Activated CD4-positive, alpha-beta T cell treated with anti-CD3 and anti-CD28 coated beads for 4 hours (primary cell): ENCODE measurements at places on chromosomes 2 and 18.

GRCh38 chr2:222160944-222161343, 137.9 kb downstream of the PAX3 start:
- DNase-seq = no peak

GRCh38 chr18:36195427-36196122, 8.3 kb downstream of the MOCOS start:
- no peak for DNase-seq

DNA sequence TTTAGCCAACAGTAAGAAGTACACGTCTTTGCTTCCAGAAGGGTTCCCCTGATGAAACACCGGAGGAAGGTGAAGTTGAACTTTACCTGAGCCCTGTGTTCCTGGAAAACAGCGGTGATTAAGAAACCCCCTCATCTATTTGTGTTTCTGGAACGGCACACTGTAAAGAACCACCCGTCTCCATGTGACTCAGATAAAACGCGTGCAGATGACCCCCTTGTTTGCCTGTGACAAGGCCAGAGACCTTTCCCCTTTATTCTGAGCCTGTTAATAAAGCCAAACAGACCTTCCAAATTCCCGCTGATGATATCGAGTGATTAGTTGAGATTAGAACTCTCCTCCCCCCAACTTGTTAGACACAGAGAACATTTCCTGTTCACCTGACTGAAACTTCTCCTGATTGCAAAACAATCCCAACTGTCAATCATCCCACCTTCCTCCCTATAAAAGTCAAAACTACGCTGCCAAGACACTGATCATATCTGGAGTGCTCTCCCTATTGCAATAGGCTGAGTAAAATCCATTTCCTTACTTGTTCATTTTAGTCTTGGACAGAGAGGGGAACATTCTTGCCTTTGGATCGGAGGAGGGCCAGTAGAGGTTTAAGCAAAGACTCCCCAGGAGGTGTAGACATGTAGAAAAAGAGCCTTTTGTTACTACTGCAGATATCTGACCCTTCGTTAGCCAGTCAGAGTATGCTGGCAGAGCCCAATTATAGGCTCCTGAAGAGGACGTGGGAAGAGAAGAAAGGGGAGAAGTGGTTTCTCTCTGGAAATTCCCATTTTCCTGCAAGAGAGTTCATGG, 914 bp upstream of the IWS1 start:
- DNase-seq = no peak

DNA sequence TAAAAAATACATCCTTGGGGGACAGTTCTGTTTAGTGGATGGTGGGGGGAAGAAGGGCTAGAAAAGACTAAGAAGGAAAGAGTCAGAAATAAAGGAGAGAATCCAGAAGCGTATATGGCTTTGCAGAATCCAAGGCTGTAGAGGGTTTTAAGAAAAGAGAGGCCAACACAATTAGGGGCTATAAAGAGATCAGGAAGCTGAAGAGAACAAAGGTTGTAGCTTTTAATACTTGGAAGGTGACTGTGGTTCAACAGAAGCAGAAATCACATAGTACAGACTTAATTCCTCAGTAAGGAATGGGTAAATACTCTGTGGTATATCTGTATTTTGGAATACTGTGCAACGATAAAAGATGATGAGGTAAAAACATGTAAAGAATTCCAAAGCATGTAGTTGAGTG, 286.4 kb downstream of the AGPS start:
- no peak for DNase-seq

- no peak for DNase-seq
These were observed 587.2 kb upstream of the NXPH2 start for GRCh38 chr2:139367416-139367815.

- no peak for DNase-seq
These were observed 86.4 kb downstream of the LIMS1 start for GRCh38 chr2:108620656-108621055.

- no peak for DNase-seq
These were observed 2.6 kb downstream of the ADCYAP1 start for GRCh38 chr18:907115-907884.

DNA sequence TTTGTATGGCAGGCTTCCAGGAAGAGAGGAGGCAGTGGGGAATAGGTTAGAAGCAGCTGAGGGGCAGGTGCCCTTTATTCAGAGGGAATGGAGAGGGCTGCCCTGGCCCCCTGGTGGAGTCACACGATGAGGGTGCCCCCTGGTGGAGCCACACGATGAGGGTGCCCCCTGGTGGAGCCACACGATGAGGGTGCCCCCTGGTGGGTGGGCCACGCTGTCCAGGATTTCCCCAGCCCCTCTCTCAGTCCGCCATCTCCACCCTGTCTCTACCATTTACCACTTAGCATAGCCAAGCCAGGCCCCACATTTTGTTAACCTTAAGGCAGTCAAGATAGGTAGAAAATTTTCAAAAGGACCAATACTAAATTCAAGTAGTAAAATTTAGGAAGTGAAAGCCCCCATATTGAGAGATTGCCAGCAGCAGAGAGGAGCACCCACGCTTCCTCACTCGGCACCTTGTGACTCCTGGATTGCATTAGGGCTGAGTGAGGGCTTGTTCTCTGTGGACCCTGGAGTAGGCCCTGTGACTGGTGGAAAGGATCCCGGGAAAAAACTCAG, 10.4 kb upstream of the FAM228A start:
- peak; percentile 18 for DNase-seq

DNA sequence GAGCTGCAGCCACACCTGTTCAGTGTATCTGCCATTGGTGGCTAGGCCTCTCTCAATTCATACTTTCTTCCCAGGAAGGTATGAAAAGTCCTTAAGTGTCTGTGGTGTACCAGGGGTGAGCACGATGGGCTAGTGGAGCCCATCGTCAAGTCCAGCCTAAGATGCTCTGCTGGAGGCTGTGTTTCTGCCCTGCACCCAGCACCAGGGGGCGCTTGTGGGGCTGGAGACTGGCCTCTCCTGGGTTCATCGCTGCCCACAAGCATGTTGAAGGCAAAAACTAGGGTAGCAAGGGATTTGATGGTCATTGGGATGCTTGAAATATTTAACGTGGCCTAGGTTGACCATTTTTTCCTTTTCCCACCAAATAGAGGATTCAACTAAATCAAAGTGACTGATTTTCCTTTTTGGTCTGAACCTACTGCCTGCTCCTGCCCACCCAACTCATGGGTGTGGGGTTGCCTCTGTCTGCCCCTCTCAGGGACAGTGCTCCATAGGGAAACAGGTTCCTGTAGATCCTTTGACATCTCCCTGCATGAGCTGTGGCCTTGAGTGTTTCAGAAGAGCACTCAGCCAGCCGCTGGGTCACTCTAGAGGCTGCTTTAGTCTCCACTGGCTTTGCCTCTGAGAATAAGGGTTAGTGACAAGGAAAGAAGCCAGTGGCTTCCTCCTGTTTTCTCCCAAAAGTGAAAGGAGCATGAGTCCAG, 59.0 kb downstream of the TPGS2 start:
- no peak for DNase-seq

GRCh38 chr2:179050755-179051154, 818 bp upstream of the CCDC141 start:
- DNase-seq = no peak

GRCh38 chr2:35929551-35929950, 426.0 kb upstream of the CRIM1 start:
- no peak for DNase-seq

DNA sequence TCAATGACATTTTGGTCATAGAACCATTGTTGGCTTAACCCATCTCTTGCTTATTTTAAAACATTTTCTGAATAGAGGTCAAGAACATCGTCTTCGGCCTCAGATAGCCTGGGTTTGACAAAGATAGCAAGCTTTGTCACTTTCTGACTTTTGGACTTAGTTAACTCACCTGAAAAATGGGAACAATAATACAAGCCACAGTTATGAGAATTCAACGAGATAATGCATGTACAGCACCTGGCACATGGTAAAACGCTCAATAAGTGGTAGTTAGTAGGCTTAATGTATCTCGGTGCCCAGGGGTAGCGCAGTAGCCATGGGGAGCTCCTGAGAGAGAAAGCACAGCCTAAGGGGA, 446 bp upstream of the COPS7B start:
- no peak for DNase-seq

GRCh38 chr18:56807901-56808300, 156.7 kb downstream of the WDR7 start:
- DNase-seq = no peak

DNA sequence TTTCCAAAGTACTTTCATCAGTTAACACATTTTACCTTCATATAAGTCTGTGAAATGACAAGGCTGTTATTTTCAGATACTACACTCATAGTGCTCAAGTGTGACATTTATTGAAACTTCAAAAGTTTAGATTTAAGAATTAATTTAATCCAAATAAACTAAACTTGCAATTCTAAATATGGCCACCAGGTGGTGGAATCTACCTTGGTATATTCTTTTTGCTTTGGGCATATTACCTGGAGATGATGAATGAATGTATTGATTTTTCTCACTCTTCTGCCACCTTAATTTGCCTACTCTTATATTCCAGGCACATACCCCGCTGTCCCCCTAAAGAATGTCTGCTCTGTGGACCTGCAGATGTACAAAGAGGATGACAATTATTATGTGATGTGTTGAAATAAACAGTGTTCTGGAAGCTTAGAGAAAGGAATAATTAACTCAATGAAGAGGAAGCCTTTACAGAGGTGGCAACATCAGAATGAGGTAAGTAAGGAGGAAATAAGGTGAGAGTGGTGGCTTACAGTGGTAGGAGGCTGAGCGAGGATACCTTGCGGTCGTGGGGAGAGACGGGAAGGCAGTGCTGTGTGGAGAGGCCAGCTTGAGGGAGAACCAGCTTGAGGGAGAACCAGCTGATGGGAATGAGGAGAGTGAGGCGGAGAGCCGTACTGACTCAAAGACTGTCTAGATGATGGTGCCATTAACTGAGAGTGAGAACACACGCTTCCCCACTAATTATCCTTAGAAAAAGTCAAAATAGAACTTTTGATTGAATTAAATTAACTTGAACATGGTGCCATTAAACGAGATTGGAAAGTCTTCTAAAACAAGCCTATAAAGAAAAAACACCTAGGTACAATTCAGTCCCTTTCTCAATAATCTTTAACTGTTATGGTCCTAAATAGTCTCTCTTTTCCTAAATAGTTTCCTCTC, 179.5 kb downstream of the CELF4 start:
- DNase-seq = no peak

GRCh38 chr2:99827296-99827999, 314.9 kb downstream of the AFF3 start:
- no peak for DNase-seq

DNA sequence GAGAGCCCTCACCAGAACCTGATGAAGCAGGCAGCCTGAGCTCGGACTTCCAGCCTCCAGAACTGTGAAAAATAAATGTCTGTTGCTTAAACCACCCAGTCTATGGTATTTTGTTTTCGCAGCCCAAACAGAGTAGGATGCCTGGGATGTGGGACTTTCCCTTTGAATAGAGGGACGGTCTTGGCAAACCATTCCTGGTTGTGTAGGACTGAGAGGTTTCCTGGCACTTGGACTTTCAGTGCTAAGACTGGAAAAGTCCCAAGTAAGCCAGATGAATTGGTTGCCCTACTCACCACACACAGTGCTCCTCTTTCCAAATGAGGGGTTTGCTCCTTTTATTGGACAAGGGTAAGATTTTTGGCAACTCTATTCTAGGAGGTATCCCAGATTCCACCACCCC, 46.8 kb upstream of the ACMSD start:
- DNase-seq = no peak

DNA sequence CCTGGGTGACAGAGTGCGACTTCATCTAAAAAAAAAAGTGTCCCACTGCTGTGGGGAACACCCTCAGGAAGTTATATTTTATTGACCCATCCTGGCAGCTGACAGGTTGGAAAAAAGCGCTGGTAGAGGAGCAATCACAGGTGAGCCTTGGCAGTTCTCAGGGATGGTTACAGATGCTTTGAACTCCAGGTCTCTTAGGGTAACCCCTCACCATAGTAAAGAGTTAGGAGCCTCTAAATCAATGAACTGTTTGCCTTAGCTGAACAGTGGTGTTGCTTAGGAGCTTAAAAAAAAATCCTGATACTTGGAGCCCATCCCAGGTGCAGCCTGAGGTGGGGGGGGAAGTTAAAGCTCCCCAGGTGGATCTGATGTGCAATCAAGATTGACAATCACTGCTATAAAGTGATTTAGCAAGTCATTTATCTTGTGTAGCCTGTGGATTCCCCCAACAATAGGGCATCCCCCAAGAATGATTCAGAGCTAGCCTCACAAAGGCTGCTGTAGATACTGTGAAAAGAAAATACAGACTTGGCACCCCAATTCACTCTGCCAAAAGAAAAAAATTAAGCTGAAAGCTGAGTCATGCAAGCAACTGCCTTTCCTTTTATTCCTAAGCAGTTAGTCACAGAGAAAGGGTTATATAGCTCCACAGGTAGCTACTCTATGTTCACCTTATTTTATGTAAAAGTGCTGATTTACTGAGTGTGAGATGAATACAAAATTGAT, 14.8 kb downstream of the SLC16A14 start:
- no peak for DNase-seq

DNA sequence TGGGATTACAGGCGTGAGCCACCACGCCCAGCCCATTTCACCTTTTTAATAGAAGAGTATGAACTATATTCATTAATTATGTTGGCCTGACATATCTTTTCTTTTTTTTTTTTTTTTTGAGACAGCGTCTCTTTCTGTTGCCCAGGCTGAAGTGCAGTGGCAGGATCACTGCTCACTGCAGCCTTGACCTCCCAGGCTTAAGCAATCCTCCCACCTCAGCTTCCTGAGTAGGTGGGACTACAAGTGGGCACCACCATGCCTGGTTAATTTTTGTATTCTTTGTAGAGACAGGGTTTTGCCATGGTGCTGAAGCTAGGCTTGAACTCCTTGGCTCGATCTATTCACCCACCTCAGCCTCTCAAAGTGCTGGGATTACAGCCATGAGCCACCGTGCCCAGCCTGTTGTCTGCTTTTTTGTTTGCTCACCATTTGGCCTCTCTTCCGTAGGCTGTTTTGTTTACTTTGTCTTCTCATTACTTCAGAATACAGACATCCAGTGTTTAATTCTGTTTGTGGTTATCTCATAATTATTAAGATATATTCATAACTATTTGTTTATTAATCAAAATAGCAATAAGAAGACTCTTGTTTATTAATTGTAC, 16.3 kb upstream of the CDH2 start:
- DNase-seq = no peak

GRCh38 chr2:230925443-230925878, 419 bp upstream of the GPR55 start:
- no peak for DNase-seq

GRCh38 chr2:74436848-74437695, 4.7 kb downstream of the RTKN start:
- no peak for DNase-seq

DNA sequence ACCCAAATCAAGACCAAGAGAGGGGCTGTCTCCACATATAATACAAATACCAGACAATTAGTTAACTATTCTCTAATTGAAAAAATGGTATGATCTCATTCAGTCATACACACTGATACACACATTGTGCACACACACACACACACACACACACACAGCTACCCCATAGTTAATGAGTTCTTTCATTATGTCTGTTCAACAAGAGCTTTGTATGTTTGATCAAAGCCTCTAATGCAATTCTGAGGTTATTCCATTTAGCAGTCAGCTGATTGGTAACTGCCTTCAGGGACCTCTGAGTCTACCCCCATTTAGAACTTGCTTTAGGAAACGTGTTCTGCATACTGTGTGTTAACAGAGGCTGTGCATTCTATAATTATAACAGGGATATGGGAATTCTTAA, 741.4 kb upstream of the LRRTM4 start:
- no peak for DNase-seq

GRCh38 chr2:151374436-151374835, 17.0 kb downstream of the TNFAIP6 start:
- no peak for DNase-seq
